ENCODE measurements at places on chromosomes 12 and 14.
A peak's percentile ranks its signal among the peaks of the same experiment; 100 is the strongest.

DNA sequence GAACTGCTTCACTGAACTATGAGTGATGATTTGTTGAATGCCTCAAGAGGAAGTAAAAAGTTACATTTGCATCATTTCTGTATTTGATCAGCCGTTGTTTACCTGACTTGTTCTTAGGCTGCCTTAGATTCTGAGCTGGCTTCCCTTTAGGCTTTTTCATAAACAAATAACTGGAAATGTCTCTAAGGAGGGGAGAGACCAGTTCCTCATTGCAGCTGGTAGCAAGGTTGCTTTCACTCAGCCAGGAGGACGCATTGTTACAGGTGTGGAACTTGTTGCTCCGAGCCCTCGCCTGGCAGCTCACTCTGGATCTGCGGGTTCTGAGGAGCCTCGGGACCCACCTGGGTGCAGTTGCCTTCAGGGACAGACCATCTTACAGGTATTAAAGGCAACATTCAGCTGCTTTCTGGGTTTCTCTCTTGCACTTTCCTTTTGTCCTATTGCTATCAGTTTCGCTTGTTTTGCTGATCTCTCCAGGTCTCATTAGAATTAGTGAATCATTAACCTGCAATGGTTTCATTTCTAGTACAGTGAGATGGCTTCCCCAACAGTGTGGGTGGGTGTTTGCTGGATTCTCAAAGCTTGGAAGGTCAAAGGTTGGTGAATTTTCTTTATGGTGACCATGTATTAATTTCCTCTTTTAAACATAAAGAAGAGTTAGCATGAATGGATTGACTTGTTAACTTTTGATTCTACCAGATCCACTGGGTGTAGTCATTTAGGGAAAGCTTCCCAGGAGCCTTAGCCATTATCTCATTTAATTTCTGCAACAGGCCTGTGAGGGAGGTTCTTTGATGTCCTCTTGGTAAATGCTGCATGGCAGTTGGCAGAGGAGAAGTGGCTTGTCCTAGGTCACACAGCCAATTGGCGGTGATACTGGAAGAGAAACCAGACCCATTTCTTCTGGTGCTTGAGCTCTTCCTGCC, at the start of gene PLEKHG7:
Gene PLEKHG7, plus strand, starts transcription at position 236 of the 926 bp plus-strand sequence. CDS start 3,643 bp downstream, outside the sequence.
- peak within 1 kb of the TSS; percentile 81 for H3K27ac ChIP-seq
- H3K4me3 ChIP-seq, result peak within 1 kb of the TSS; percentile 70
- H3K4me1 ChIP-seq, result peaks cover 25% of the 10 kb centered on the region
- no peaks in the 10 kb centered on the region for H3K27me3 ChIP-seq
- H3K36me3 ChIP-seq, result no peaks in the 10 kb centered on the region

DNA sequence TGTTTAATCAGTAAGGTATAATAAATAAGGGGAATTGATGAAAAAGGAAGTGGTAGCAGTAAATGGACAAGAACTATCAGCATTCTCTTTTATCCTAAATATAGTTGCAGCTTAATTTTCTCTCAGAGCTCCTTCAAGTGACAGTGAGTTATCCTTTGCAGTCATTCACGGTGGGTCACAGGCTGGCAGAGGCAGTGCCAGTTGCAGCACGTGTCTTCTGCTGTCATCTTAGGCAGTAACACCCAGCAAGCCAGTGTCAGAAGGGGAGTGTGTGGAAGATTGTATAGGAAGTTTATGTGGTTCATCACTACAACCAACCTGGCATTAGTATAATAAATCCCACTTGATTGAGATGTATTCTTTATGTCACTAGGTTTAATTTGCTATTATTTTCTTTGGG, 170.0 kb downstream of the CCDC91 start:
- no peak for DNase-seq
- no peak overlapping the region for H3K27ac ChIP-seq
- H3K27me3 ChIP-seq, result no peaks in the 10 kb centered on the region
- H3K36me3 ChIP-seq, result no peaks in the 10 kb centered on the region
- no peak overlapping the region for H3K4me3 ChIP-seq

- H3K27me3 ChIP-seq, result no peaks in the 10 kb centered on the region
- no peak overlapping the region for H3K27ac ChIP-seq
- H3K36me3 ChIP-seq, result no peaks in the 10 kb centered on the region
- peak; percentile 34 for DNase-seq
- H3K4me1 ChIP-seq, result no peaks in the 10 kb centered on the region
Observed at GRCh38 chr12:116599285-116600136, 40.3 kb downstream of the MAP1LC3B2 start.

DNA sequence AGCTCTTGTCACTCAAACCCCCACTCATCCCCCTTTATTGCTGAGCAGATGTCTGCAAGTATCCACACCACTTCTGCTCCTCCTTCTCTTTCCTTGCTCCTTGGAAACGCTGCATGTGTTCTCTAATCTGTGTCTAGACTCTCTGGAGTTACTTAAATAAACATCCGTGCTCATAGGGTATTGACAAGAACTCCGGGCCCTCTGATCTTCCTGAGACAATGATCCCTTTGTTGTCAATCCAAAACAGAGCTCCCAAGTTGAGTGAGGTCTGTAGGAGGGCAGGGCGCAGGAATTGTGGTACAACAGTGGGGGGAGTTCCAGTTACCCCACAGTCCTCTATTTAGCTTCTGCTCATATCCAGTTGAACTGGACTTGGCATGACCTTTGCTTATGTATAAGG, 489.0 kb downstream of the SNAPC1 start:
- no peak overlapping the region for H3K4me3 ChIP-seq
- H3K36me3 ChIP-seq, result no peaks in the 10 kb centered on the region
- H3K4me1 ChIP-seq, result no peaks in the 10 kb centered on the region
- no peaks in the 10 kb centered on the region for H3K27me3 ChIP-seq
- no peak overlapping the region for H3K27ac ChIP-seq
- no peak for DNase-seq

- H3K4me3 ChIP-seq, result peak overlapping the region; percentile 73
- peaks cover 14% of the 10 kb centered on the region for H3K4me1 ChIP-seq
- H3K27me3 ChIP-seq, result no peaks in the 10 kb centered on the region
- no peak for DNase-seq
- no peaks in the 10 kb centered on the region for H3K36me3 ChIP-seq
- peak overlapping the region; percentile 61 for H3K27ac ChIP-seq
Observed at GRCh38 chr14:91061056-91061887, 831 bp upstream of the RPS6KA5 start.

- H3K27ac ChIP-seq, result no peak overlapping the region
- H3K27me3 ChIP-seq, result no peaks in the 10 kb centered on the region
- no peaks in the 10 kb centered on the region for H3K4me1 ChIP-seq
- H3K36me3 ChIP-seq, result no peaks in the 10 kb centered on the region
Observed at GRCh38 chr12:65511134-65511834, 232.8 kb downstream of the MSRB3 start.

Data from MM.1S (cell line).